Cerebellar cortex (tissue), 1 donor: ENCODE measurements at places on chromosomes 7 and 10.

GRCh38 chr10:28445516-28445915 lies 87.4 kb upstream of the WAC start:
- DNase-seq = no peak

- no peak for DNase-seq
Measured at GRCh38 chr7:156511426-156511825, 129.1 kb upstream of the RNF32 start.

GRCh38 chr7:94679358-94679757 lies 23.4 kb upstream of the SGCE start:
- no peak for DNase-seq

DNA sequence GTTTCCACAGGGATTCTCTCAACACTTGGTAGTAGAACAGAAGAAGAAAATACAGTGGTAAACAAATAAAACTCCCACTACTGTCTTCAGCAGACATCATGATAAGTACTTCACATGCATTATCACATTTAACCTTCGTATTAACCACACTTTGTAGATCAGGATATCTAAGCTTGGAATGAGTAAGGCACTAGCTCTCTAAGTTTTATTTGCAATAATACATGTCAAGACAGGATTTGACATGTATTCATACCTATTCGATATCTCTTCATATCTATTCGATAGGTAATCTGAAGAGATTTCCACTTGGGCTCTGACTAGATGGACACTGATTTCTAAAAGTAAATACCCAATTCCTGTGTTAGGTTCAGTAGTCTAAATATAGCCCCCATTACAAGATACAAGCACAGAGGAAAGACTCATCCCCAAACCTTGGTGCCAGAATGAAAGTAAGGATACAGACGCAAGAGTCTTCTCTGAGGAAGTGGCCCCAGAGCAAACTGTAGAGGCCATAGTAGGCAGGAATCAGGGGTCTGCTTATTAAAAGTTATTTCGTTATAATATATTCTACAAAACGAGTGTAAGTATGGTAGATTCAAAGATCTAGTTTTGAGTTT lies 58.4 kb downstream of the FOXP2 start:
- DNase-seq = no peak

- no peak for DNase-seq
Measured at GRCh38 chr7:95066737-95067530, 159.5 kb downstream of the PPP1R9A start.
